ENCODE measurements at places on chromosomes 7 and 10.

GRCh38 chr10:18554479-18554878, 96.9 kb downstream of the NSUN6 start:
- no peak for DNase-seq

GRCh38 chr10:106942035-106942662, 222.4 kb downstream of the SORCS1 start:
- no peak for DNase-seq

GRCh38 chr7:93159490-93159889, 11.3 kb upstream of the SAMD9L start:
- DNase-seq, result no peak

DNA sequence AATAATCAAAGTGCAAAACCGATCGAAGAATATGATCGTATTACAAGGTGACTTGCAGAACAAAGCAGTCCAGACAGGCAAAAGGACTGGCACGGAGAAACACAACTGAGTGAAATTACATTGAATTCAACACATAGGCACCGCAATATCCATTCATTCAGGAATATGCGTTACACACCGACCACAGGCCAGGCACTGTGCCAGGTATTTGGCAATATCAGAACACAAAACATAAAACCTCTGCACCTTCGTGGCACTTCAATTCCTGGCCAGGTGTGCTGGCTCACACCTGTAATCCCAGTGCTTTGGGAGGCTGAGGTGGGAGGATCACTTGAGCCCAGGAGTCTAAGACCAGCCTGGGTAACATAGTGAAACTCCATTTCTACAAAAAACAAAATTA, 187.9 kb downstream of the DIP2C start:
- DNase-seq, result no peak

DNA sequence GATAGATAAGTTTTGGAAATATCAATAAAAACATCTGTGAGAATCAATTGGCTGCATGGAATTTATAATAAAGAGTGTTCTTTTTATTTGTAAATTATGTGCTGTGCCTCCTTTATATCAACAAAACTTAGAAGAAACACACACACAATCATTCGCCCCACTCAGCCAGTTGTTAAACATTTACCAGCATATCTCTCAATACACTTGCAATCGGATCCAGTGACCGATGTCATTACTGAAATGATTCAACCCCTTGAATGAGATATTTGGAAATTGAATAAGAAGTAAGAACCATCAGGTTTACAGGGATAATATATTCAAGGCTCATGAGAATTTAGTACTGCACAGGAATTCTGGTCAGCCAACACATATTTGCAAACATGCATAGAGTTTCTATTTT, 35.6 kb downstream of the TAF3 start:
- DNase-seq, result no peak

GRCh38 chr7:19098510-19098909, 18.9 kb downstream of the TWIST1 start:
- no peak for DNase-seq

- no peak for DNase-seq
Observed at GRCh38 chr10:76420725-76421124, 989.3 kb downstream of the LRMDA start.

GRCh38 chr7:142964502-142965246, 2.5 kb upstream of the KEL start:
- DNase-seq, result no peak

- no peak for DNase-seq
Observed at GRCh38 chr10:50260791-50261281, 9.5 kb upstream of the ASAH2 start.

DNA sequence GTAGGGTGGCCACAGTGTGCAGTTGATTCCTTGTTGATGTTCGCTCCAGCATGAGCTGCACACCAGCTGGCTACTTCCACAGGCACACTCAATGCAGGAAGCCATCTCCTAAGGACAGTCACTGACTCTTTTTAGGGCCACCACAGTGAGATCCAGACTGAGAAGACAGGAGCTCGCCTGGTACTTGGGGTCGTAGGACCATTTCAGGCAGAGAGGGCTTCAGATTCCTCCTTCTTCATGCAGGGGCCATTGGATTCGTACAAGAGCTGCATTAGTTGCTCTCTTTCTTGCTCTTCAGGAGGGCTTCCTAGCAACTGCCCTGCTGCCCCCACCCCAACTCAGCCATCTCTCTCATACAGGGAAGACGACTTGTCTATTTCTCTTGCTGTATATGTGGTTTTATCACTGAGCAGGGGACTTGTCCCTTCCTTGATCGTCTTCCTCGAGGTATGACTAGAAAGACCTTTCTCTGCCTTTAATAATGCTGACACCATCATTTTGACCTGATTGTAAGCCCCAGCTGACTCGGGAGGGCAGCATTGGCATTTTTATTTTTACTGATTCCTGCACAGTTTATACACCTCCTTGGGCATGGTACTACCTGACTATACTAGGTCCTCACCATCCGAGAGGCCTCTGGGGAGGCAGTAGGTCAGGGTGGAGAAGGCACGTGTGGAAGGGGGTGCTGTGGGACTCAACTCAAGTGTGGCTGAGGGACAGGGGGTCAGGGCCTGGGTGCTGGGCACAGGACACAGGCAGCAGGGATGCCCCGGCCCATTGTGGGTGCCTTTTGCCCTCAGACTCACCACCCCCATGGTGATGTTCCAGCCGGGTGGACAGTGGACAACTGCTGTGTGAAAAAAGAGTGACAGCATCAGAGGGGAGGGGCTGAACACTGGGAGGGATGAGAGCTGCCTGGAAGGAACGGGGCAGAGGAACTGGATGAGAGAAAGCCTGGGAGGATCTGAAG, 136.7 kb upstream of the ZNF746 start:
- DNase-seq, result no peak

DNA sequence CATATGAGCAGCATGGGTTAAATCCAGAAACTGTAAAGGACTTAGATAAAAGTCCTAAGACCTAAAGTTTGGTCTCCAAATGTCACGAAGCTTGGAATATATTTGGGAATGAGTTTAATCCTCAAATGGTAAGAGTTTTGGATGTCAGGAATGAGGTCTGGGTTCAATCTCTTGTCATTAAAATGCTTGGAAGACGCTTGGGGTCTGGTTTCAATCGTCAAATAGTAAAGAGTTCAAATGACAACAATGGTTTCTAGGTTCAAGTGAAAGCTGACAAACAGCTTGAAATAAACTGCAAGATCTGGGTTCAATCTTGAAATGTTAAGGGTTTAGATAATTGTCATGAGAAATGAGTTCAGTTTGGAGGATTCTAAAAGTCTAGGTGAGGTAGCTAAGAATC, 385.5 kb upstream of the HPS1 start:
- DNase-seq, result no peak

DNA sequence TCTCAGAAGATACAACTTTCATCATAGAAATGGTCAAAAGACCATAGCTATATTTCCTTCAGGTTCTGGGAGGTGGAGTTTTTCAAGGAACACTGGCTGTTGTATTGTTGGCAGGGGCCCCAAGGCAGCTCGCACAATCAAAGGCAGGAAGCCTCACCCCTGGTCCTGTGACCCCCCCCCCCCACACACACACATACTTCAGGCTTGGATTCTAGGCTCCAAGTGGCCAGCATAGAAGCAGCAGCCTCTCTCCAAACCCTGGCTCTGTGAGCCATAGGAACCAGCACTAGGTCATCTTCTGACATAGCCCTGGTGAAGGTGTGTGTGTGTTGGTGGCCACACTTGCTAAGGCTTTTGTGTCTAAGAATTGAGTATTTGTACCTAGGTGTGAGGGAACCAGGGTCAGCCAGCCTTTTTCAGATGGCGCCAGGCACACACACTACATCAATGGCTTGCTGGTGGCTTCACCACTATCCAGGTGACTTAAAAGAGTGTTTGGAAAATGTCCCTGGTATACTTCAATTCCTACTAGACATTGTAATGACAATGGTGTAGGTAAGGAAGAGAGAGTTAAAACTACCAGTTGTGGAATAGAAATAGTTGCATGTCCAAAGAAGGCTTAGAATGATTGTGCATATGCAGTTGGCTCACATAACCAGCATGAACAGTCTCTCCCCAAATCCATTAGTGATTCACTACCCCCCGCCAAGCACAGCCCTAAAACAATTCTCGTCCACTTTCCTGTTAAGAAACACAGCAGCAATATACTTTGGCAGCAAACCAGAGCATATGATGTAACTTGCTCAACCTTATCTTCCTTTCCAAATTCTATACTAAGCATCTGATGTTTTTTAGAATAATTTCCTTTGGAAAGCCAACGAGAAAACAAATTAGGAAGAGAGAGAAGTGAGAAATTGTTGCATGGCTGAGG, 91.3 kb downstream of the AVL9 start:
- DNase-seq, result no peak
